RPMI7951 (cell line): ENCODE measurements at places on chromosomes 7 and 10. TPM values are rescaled to one million over a fixed set of nuclear protein-coding genes. Genes with fewer than 3 reads are reported as not detected.

DNA sequence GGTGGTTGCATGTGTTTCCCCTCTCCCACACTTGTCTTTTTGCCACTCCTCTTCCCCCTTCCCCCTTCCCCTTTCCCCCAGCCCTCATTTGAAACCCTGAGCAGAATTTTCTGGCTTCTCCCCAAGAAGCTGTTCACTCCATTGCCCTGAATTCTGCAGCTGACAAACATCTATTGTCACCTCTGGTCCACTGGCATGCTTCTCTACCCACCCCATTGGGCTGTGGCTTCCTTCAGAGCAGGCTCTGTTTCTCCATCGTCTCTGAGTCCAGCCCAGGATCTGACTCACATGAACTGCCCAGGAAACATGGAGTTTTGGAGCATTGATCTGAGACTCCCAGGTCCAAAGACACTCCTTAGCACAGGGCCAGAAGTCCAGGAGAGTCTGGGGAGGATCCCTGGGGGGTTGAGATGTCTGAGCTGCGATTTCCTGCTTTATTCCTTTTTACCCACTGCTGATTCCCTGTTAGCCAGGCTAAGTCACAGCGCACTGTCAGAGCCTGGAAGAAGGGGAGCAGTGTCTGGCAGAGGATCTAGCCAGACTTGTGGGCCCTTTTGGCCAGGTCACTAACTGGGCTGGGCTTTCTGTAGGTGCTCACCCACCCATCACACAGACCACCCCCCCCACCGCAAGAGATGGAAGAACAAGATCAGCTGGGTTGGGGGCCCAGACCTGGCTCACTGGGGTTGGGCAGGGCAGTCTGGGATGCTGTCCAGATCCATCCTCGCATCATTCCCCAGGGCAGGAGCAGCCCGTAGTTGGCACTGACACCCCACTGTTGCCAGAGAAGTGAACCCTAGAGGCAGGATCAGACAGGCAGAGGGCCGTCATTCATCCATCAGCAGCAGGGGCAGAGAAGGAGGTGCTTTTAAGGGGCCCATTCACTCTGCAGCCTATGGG, 3.5 kb downstream of the CHAT start:
- no peak for DNase-seq

DNA sequence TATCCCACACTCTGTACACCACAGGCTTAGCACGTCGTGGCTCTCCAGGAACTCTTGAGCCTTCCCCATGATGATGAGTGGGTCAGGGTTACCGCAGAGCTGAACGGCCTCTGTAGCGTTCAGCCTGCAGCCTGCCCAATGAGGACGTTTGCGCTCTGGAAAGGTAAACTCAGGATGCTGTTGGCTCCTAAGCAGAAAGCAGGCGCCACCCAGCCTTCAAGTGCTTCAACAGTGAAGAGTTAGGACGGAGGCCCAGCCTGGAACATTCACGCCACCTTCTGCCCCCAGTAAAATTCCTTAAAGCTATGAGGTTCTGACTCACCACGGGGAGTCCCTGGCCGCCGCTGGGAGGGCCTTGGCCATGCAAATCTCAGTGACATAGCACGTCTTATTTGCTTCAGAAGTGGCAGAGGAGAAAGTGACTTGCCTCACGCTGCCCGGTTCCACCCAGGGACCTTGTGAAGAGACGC, 161.5 kb upstream of the SH2B2 start:
- peak; percentile 91 for DNase-seq

ELN gene
- total RNA-seq: 0.12 and 0.59 TPM in 2 replicates

CLRN3 gene
- total RNA-seq: not detected in 2 replicates

RSPH10B2 gene
- 0.10 TPM in 1 of 2 replicates, not detected in the other for total RNA-seq

CHN2 gene
- total RNA-seq: 0.20 and 0.36 TPM in 2 replicates

SMKR1 gene
- 0.20 and 0.24 TPM in 2 replicates for total RNA-seq

ACTL6B gene
- not detected in 2 replicates for total RNA-seq

TSPAN12 gene
- 2.3 and 2.9 TPM in 2 replicates for total RNA-seq

ASIC3 gene
- 0.10 and 1.3 TPM in 2 replicates for total RNA-seq

CPA2 gene
- total RNA-seq: not detected in 2 replicates
